BJ (cell line): ENCODE measurements at places on chromosomes 1 and 21.

DNA sequence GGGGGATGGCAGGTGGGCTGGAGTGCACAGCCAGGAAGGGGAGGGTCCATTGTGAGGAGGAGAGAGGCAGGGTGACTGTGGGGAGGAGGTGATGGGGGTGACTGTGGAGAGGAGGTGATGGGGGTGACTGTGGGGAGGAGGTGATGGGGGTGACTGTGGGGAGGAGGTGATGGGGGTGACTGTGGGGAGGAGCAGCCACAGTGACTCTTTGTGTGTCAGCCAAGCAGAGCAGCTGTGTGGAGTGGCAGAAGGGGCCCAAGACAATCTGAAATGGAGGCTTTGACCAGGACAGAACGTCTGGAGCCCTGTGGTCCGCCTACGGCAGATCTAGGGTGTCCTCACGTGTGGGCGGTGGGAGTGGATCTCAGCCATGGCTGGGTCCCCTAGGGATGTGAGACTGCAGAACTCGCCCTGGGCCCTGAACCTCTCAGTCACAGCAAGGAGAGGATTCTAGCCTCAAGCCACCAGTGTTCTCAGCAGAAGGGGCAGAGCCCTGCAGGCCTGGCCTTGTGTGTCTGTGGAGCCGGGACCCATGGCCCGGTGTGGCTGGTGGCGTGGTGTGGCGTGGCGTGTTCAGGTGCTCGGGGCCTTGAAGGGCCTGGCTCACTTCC is 81.5 kb downstream of the OBSCN start:
- DNase-seq = no peak

DNA sequence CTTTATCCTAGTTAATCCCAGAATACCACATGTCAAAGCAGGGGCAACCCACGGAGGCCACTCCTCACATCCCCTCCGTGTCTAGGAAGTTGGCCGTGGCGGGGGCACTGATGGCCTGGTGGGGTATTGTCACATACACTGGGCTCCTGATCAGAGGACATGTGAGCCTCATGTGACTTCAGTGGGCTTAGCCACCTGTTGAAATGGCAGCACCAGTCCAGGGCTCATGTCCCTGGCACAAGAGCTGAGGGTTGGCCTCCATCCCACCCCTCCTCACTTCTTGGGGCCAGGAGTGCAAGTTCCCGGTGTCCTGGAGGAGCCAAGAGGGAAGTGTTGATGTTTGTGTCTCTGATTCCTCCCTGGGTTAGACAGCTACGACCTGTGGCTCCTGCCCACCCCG is 313.4 kb downstream of the CAMTA1 start:
- DNase-seq = no peak

DNA sequence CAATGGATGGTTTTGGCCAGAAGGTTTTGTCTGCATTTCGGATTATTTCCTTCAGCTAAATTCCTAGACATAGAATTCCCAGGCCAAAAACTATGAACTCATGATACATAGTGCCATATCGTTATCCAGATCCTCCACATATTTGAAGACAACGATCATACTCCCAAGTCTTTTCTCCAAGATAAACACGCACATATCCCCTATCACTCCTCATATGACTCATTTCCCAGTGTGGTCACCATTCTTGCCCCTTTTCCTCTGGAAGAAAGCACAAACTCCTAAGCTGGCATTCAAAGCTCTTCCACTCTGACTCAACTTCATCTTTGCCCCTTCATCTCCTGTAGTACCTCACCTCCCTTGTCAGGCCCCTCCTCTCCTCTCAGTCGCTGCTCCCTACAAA is 277.6 kb downstream of the PLPP3 start:
- peak; percentile 31 for DNase-seq

DNA sequence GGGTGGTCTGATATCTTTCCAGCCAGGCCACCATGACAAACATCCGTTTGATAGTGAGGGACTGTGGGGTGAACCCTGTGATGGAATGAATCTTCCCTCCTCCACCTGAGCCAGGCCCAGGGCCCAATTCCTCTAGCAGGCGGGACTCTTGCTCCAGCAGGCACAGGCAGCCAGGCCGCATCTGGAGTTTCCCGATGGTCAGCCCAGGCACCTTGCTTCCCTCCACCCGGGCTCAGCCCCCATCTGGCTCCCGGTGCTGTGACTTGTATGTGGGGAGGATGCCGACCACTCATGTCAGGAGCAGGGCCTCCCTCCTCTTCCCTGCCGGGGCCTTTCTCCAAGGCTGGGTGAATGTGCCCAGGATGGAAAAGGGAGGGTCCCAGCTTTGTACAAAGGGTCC is 21.0 kb downstream of the KCNAB2 start:
- DNase-seq = no peak

GRCh38 chr1:109668123-109668775 is 392 bp downstream of the GSTM2 start:
- no peak for DNase-seq

- DNase-seq = no peak
Measured at GRCh38 chr1:14940285-14940870, 213.2 kb upstream of the TMEM51 start.

DNA sequence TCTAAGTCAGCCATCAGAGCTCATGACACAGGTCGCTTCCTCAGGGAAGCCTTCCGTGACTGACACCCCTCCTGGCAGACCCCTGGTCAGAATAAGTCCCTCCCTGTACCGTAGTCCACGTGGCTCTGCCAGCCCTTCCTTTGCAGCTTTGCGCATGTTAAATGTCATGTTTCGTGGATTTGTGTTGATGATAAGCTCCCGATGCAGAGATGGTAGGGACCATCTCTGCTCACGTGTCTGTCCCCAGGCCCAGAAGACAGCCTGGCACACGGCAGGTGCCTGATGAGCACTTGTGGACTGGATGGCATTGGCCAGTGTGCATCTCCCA is 75.9 kb downstream of the DHRS3 start:
- no peak for DNase-seq

GRCh38 chr1:184691719-184692324 is 62.8 kb downstream of the EDEM3 start:
- DNase-seq = peak; percentile 23

- DNase-seq = no peak
Measured at GRCh38 chr1:18373882-18374493, 106.7 kb upstream of the KLHDC7A start.

DNA sequence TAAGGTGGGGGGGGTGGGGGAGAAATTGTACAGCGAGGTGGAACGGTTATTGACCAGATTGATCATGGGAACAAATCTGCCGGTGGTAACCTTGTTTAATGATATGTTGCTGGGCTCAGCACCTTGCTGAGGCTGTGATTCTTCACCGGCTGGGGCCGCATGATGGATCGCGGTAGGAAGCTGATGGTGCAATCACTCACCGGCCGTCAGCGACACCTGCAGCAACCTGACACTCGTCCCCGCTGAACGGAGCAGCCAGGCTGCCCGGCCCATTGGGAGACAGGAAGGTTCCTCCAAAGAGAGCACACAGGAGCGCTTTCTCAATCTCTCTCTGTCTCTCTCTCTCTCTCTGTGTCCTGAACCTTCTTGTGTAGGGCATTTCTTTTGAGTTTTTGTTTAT is 128.5 kb upstream of the RRP15 start:
- DNase-seq = no peak

GRCh38 chr21:36487641-36488307 is 7.9 kb upstream of the CLDN14 start:
- no peak for DNase-seq

DNA sequence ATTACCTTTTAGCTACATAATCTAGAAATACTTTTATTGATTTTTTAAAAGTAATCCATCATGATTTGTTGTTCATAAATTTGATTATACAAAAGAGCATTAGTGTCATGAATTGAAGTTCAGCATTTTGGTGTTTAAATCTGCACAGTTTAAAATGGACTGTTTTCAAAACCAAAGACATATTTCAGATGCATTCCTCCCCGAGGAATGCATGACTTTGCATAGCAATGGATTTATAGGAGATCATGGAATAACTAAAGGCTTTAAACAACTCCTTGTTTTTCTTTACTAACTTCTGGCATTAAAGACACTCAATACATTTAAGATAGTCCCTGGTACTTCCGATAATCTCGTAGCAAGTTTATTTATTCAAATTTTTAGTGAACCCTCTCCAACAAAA is 863.1 kb upstream of the TMPRSS15 start:
- DNase-seq = no peak

DNA sequence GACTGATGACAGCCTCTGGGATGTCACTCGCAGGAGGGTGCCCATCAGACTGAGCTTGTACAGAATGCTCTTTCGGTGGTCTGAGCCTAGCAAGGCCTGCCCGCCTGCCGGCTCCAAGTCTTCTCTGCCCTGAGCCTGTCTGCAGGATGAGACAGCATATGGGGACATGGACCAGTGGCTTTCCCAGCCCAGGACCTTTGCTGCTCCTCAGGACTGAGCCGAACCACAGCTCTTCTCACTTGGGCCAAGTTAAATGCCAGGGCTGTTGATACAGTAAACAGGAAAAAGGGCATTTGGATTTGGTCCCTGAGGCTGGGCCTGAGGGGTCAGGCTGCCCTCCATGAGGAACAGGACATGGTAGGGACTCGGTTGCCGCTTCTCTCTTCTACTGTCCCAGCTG is 64.3 kb upstream of the EPS8L3 start:
- no peak for DNase-seq

- no peak for DNase-seq
Measured at GRCh38 chr1:241309651-241310050, 47.4 kb downstream of the RGS7 start.

- no peak for DNase-seq
Measured at GRCh38 chr1:156524481-156524869, 23.9 kb upstream of the MEF2D start.

GRCh38 chr1:92447033-92447681 is 39.6 kb downstream of the GFI1 start:
- DNase-seq = no peak

DNA sequence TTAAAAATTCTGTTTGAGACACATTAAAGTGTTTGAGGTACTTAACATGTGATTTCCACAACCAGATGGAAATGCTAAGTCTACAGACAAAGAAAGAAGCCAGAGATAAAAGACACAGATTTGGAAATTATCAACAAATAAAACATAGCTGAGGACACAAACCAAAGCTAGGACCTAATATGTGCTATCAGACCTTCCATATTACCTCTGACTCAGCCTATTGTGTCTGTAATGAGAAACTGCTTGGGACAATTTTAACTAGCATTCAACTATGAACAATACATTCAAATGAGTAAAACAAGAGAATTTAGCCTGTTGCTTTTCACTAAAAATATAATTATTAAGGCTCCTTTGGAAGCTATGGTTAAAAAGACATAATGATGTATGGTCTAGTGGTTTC is 54.6 kb downstream of the WNT2B start:
- DNase-seq = no peak

DNA sequence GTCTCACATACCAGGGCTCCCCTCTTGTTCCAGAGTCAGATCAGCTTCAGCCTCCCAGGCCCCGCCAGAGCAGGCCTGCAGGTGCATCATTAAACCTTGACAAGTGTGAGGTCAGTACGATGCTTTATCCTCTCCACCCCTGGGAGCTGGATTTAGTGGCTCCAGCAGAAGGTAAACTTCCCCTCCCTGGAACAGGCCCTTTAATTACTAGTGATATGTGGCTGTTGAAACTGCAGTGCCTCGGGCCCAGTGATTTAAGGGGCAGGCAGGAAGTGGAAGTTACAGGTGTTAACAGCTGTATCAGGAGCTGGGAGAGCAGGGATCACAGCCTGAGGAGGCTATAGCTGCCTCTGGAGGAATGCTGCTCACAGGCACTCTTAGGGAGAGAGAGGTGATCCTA is 132.4 kb upstream of the KLHDC7A start:
- DNase-seq = no peak

DNA sequence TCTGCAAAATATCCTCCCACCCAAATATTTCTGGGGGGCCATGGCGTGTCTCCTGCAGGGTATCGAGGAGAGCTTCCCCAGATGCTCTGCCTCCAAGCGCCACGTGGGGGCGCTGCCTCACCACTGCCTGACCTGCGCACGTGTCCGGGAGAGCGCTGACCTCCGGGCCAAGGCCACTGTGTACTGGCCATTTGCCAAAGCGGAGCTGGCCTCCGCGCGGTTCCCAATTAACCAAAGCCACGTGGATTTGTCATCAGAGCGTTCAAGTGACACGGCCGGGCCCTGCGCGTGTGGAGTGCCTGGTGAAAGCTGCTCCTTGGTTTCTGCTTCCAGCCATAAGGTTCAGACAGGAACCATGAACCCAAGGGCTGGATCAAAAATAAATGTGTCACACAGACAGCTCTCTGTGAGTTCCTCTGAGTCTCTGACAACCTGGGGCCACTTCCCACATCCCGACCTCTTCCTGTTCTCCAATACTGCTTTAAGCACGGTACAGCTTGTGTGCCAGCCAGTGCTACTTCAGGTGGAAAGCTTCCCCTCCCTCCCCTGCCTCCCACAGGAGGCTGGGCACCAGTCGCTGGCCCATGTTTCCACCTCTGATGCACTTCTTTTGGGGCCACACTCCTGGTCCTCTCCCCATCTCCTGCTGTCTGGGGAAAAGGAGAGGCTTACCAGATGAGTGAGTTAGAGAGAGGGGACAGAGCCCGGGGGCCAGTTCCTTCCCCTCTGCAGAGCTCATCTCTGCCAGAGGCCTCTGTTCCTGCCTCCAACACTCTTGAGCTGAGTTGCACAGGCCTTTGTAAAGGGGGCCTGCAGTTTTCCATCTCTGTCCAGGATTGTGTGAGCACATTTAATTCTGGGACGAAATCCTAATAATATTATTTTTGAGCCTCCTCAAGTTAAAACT is 26.1 kb downstream of the ZP4 start:
- no peak for DNase-seq

DNA sequence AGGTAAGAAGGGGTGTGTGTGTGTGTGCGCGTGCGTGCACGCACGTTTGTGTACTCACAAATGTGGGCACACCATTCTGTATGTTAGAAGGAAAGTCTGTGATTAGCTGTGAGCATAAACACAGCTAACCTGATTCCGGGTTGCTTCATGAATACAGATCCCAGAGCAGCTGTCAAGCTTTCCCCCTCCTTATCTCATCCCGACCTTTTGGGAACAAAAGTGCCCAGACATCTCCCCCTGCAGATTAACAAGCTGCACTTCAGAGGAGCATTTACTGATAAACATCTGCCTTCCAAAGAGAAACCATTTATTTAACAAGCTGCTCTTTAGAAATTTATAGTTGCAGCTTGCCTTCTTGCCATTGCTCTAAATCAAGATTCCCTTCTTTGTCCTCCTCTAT is 97.0 kb downstream of the MT1HL1 start:
- no peak for DNase-seq

DNA sequence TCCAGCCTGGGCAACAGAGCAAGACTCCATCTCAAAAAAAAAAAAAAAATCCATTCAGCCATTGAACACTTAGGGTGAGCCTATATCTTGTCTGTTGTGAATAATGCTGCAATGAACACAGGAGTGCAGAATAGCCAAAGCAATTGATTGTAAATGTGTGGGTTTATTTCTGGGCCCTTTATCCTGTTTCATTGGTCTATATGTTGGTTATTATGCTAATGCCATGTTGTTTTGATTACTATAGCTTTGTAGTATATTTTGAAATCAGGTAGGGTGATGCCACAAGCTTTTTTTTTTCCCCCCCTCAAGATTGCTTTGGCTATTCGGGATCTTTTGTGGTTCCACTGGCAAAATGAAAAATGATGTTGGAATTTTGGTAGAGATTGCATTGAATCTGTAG is 167.5 kb downstream of the LBR start:
- DNase-seq = no peak
